ENCODE measurements at places on chromosomes 7 and 10. TPM values are rescaled to one million over a fixed set of nuclear protein-coding genes. Genes with fewer than 3 reads are reported as not detected.

- no peak for DNase-seq
Observed at GRCh38 chr10:49400365-49400764, 4.5 kb upstream of the DRGX start.

DNA sequence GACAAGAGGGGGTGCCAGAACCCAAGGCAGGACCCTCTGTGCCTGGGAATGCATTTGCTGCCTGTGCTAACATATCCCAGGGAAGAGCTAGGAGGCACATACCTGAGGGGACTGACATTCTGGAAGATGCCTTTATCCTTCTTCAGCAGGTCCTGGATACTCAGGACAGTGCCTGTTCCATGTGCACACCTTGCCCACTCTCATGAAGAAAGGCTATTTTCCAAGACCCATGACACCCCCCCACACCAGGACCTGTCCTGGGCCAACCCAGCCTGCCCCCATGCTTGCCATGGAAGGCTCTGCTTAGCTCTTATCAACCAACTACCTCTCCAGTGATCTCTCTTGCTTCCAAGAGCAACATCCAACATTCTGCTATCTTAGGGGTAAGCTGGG lies 67.2 kb upstream of the CAMK2B start:
- DNase-seq, result no peak

SUN1 gene
- total RNA-seq, result 210 TPM

DNA sequence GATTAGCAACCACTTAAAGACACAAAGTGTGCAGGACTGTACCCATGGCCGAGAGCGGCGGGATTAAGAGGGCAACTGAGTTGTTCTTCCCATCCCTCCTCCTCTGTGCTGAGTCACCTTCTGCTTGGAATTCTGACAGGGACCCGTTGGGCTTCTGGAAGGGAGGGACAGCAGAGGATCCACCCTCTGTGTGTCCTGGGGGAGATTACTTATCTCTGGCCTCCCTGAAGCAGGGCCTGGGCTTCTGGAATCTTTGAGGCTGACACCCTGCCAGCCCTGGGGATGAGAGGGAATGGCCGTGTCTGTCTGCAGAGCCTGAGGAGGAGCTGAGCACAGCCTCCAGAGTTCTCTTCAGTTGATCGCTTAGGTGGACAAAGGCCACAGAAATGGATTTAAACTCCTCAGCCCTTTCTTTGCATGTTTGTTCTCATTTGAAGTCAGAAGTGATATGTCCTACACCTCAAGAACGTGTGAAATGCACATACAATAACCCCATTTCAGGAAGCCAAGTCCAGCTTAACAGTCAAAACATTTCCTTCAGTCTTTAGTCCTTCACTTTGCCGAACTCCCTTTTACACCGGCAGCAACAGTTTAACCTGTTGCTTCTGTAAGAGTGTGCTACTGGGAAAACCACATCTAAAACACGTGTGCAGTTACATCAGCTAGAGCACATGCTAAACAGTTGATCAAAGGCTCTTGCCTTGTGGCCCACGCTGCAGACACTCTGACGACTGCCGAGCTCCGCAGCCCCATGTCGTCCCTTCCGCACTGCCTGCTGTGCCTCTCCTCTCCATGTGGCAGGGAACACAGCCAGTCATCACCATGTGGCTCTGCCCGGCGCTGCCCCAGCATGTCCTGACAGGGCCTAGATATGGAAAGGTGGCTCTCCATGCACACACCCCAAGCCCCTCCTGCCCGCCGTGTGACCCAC lies 55.7 kb downstream of the IKZF1 start:
- DNase-seq, result peak; percentile 84

SLC26A4 gene
- total RNA-seq, result not detected

DNA sequence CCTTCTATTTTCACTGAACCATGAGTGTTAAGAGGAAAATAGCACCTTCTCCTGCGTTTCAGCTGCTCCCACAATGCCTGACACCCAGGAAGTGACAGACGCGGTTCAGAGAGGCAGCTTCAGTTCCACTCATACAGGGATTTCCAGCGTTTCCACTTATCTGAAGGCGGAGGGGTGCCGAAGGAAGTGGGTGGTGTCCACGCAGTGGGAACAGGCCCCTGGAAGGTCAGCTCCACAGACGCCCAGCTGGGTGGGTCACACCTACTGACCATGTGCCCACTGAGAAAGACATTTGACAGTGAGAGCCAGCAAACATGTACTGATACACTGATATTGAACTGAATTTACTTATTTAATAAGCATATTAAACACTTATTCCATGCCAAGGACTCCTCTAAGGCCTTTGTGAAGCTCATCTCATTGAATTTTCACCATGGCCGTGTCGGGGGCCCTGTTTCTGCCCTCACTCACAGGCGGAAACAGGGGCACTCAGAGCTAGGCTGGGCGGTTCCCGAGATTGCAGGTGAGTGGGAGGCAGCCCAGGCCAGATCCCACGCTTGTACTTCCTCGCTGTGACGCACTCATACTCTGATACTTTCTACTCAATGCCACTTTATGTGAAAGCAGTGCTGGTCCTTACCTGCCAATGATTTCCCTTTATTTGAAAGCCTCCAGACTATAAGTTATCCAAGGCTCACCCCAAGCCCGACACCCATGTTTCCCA lies 96.8 kb downstream of the TCERG1L start:
- DNase-seq, result no peak

KCP gene
- 0.39 TPM for total RNA-seq

- DNase-seq, result no peak
Observed at GRCh38 chr10:89025453-89025852, 34.9 kb downstream of the FAS start.

- DNase-seq, result no peak
Observed at GRCh38 chr10:112896273-112896672, 53.8 kb upstream of the TCF7L2 start.

All from CD4-positive, alpha-beta memory T cell (primary cell).